ENCODE measurements at places on chromosomes 13 and 19. TPM values are rescaled to one million over a fixed set of nuclear protein-coding genes. Genes with fewer than 3 reads are reported as not detected.

The DZIP1 gene
- total RNA-seq: 14.1 TPM

The ATP4A gene
- not detected for total RNA-seq

The RASIP1 gene
- total RNA-seq: 1.4 TPM

The ERF gene
- 125 TPM for total RNA-seq

The DPF1 gene
- 4.8 TPM for total RNA-seq

The REEP6 gene
- total RNA-seq: 5.0 TPM

Measured in A549 treated with ZK216348 at 1 μM for 4 hours (cell line).